ENCODE measurements at places on chromosomes 6 and 20.

DNA sequence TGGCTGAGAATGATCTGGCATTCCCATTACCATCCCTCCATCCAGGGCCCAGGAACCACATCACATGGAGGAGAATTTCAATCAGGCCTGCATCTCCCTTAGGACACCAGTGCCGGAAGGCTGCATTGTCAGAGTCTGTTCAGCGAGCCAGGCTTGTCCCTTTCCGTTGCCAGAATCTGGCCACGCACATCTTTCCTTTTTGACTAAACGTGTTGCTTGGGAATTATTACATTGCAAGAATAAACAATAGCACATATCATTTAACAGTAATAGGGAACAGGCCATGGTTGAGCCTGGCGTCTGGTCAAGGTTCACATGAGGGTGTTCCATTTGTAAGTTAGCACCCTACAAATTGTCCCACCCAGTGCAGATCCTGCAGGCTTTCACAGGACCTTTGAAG is 42.8 kb downstream of the SOBP start:
- peak; percentile 54 for DNase-seq

- no peak for DNase-seq
Measured at GRCh38 chr6:31898383-31899011, 999 bp upstream of the EHMT2 start.

DNA sequence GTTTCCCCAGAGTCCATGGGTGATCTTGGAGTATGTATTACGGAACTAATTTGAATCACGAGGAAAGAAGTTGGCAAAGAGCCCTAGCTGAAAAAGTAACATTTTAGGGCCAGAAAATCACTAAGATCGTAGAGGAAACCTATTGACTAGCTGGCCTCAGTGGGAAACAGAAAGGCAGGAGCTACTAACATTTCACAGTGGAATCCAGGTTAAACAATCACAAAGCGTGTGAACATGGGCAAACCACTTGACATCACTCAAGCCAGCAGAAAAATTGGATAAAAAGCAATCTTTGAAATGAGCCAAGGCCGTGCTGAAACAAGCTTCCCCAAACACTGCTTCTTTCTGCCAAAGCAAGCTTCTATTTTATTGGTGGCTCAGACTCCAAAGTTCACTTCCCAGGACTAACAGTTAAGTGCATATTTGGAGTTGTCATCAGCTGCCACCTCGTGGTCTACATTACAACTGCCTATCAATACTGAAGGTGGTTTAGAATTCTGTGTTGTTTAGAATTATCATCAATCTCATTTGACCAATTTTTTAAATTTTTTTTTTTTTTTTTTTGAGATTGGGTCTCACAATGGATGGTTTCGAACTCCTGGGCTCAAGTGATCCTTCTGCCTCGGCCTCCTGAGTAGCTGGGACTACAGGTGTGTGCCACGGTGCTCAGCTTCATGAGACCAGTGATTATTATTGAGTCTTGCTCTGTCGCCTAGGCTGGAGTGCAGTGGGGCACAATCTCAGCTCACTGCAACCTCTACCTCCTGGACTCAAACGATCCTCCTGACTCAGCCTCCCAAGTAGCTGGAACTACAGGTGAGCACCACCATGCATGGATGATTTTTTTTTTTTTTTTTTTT is 10.6 kb downstream of the RPS10 start:
- no peak for DNase-seq

- no peak for DNase-seq
Measured at GRCh38 chr20:19761841-19762240, 3.8 kb downstream of the RIN2 start.

DNA sequence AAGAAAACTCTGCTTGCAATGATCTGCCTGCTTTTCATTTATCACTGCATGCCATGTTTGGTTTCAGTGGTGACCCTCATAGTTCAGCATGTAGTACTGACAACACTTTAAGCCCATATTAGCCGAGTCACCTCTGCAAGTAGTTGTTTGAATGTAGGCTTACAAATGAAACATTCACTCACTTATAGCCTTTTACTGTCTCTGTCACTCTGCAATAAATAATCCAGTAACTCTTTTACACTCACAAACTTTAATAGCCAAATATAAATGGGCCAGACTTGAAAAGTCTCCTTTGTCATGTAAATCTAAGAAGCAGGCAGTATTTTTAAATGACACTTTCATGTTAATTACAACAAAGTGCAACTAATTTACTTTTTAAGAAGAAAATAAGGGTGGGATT is 1460.0 kb upstream of the ADGRB3 start:
- no peak for DNase-seq

DNA sequence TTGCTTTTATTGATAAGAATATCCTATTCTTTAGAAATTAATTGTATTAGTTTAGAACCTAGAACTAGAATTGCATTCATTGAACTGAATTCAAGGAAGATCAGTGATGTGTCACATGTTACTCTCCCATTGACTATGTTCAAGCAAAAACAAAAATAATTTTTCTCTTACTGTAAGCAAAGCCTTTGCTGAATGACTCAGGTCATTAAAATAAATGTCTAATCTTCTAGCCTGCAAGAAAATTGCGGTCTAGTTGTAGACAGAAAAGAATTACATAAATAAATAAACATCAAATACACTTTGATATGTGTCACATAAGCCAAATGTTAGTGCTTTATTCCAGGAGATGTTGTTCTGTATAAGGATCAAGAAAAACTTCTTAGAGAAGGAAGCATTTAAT is 387.9 kb downstream of the ADGRB3 start:
- DNase-seq = no peak

All from Right ventricle myocardium superior (tissue), 1 donor.